ENCODE measurements at places on chromosomes 4 and X.

DNA sequence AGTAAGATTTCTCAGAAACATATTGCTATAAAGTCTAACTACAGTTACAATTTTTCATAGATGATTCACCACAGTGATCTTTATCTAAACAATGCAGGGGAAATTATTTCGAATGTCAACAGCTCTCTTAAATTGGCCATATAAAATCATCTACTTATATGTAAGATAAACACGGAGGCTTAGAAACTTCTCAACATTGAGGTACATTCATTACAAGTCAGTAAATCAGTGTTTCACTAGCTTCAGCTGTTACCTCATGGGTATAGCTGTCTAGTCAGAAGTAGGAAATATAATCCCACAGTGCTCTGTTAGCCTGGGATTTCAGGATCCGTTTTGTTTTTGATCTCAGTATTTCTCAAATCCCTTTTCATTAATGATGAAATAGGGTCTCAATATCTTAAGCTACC, 43.2 kb downstream of the PCDH7 start:
- DNase-seq: no peak

DNA sequence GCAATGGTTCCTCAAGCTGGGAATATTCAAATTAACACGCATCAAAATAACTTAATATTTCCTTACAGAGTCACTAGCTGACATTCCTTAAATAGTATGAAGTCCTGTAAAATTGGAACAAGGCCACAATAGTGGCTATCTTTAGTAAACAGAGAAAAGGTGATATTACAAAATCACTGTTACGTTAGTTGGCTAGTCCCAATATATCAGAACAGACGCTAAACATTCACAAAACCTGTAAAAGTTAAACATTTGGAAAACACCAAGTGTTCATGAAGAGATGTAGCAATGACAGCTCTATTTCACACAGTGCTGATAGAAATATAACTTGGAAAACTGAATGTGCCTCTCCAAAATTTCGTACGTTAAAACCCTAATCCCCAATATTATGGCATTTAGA, 61.0 kb upstream of the FAM47C start:
- DNase-seq: no peak

DNA sequence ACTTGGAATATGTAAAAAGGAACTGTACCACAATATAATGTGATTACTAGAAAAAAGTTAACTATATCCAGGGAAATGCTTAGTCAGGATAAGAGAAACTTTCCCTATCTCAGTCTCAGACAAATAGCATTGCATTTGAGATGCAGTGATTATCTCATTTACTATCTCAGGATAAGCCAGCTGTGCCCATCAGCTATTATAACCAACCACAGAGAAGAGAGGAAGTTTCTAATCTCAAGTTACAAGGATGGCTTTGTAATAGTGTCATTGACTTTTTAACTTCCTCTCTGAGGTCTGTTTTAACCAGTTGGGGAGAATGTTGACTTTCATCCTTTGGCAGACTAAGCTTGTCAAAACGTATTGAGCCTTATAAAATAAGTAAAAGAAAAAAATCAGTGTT, 56.5 kb downstream of the SNX25 start:
- no peak for DNase-seq

GRCh38 chr4:139532947-139533346, 23.1 kb downstream of the SETD7 start:
- no peak for DNase-seq

GRCh38 chrX:63755892-63756291, 29.1 kb downstream of the ARHGEF9 start:
- no peak for DNase-seq

DNA sequence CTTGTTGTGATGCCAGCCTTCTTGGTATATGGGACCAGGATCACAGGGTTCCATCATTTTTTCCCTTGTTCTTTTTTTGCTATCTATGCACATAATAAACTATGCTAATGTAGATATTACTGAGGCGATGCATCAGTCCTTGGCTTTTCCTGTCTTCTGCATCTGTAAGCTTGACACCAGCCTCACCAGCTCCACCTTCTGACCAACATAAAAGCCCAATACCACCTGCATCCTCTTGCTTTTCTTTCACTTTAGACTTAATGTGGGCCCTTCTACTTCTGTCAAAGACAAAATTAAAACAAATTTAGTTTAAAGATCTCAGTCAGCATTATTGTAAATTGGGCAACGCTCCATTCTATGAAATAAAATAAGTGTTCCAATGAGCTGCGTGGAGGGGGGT, 1718.8 kb upstream of the PCDH10 start:
- no peak for DNase-seq

DNA sequence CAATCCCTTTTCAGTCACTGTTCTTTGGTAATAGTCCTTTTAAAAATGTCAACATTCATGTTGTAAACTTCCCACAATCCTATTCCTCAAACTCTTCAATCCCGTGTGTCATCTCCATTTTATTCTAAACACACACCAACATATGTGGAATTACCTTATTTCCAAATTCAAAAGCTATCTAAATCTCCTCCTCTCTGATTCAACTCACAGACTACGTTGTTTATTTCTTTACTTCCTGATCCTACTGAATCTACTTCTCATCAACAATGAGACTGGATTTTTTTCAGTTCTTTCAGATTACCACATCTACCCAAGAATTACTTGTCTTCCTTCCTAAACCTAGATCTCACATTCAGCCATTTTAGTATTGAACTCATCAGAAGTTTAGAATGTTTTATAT, 188.2 kb downstream of the GABRB1 start:
- DNase-seq: no peak

DNA sequence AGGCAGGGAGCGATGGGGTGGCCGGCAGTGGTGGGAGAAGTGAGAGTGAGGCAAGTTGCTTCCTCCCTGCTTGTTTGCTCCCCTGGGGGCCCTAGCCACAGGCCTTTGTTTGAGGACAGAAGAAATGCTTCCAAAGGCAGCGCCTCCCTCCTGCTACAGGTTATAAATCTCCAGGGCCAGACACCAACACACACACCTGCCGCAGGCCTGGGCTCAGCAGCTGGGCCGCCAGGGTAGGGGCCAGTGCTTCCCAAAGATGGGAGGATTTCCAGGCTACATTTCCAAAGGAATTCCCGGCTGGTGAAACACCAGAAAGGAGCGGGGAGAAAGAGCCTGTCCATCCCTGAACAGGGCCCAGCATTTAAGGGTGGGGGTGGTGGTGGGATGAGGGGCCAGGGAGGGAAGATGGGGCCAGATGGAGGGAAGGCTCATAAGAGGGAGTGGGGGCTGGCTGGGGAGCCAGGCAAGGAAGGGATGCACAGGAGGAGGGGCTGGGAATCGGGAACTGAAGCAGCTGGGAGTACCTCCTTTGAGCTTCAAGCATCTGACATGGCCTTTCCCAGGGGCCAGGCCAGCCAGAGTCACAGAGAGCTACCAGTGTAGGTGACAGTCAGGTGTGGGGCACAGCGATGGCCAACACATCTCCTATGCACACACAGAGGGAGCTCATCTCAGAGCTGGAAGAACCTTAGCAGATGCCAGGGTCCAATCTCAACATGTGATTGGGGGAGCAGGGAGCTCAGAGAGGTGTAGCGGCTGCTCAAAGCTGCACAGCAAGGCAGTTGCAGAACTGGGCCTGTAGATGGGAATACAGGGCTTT, 143.9 kb downstream of the PJA1 start:
- DNase-seq: no peak
